ENCODE measurements at places on chromosomes 5 and 9. TPM values are rescaled to one million over a fixed set of nuclear protein-coding genes. Genes with fewer than 3 reads are reported as not detected.

- no peak overlapping the region for H3K4me3 ChIP-seq
- H3K36me3 ChIP-seq = no peaks in the 10 kb centered on the region
- H3K27me3 ChIP-seq = no peaks in the 10 kb centered on the region
- H3K4me1 ChIP-seq = no peaks in the 10 kb centered on the region
Observed at GRCh38 chr5:156148301-156148700, 178.7 kb upstream of the SGCD start.

- DNase-seq = no peak
- peaks cover 7% of the 10 kb centered on the region for H3K4me1 ChIP-seq
- no peak overlapping the region for H3K27ac ChIP-seq
- H3K27me3 ChIP-seq = peaks cover 1% of the 10 kb centered on the region
Observed at GRCh38 chr5:136062366-136063274, 33.8 kb downstream of the TGFBI start.

GRCh38 chr9:4781408-4781807 is 11.3 kb upstream of the RCL1 start:
- no peak for DNase-seq
- no peak overlapping the region for H3K4me3 ChIP-seq
- no peaks in the 10 kb centered on the region for H3K4me1 ChIP-seq
- H3K36me3 ChIP-seq = no peaks in the 10 kb centered on the region
- no peaks in the 10 kb centered on the region for H3K27me3 ChIP-seq
- H3K27ac ChIP-seq = no peak overlapping the region

DNA sequence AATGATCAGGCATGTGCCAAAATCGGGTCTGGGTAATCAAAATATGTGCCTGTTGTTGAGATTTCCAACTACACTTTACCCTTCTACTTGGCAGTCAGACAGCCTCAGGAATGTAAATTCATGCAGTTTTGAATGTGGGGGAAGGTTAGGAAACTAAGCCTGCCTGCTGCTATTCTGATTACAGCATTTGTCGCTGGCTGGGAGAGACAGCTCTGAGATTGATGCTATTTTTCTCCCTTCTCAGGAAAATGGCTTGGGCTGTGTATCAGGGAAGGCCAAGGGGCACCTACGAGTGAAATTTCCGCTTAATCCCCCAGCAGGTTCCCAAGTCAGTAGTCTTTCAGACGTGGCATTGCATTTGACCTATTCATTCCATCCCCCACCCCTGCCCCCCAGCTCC is 3.6 kb upstream of the RGS7BP start:
- peaks cover 4% of the 10 kb centered on the region for H3K4me1 ChIP-seq
- H3K27ac ChIP-seq = no peak overlapping the region
- peaks cover 7% of the 10 kb centered on the region for H3K27me3 ChIP-seq
- H3K4me3 ChIP-seq = no peak overlapping the region
- H3K36me3 ChIP-seq = no peaks in the 10 kb centered on the region

- H3K27me3 ChIP-seq = peaks cover 2% of the 10 kb centered on the region
- peaks cover 5% of the 10 kb centered on the region for H3K36me3 ChIP-seq
- H3K4me3 ChIP-seq = no peak overlapping the region
- no peak overlapping the region for H3K27ac ChIP-seq
Observed at GRCh38 chr5:148314187-148314586, 2.0 kb downstream of the SPINK7 start.

- no peaks in the 10 kb centered on the region for H3K27me3 ChIP-seq
- H3K36me3 ChIP-seq = no peaks in the 10 kb centered on the region
- H3K4me3 ChIP-seq = no peak overlapping the region
- peaks cover 9% of the 10 kb centered on the region for H3K4me1 ChIP-seq
Observed at GRCh38 chr5:17995997-17996396, 361.7 kb downstream of the TAF11L14 start.

DNA sequence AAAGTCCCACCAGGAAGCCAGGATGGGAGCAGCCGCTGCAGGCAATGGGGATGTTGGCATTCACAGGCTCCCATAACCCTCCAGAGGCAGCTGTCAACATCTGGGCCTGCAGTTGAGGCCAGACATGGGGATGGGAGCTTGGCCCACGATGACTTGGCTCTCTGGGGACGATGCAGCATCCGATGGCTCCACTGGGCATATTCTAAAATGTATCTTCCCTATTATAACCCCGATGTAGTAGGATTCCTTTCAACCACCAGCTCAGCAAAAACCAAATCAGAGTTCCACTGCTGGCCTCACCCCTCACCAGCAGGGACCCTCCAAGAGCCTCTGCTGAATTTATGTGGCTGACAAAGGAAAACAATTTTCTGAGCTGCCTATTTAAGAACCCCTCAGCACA is 7.1 kb downstream of the SPRY4 start:
- H3K36me3 ChIP-seq = no peaks in the 10 kb centered on the region
- H3K27ac ChIP-seq = peak overlapping the region; percentile 86
- H3K4me1 ChIP-seq = peaks cover 53% of the 10 kb centered on the region
- H3K4me3 ChIP-seq = no peak overlapping the region

GRCh38 chr9:12697719-12698118 is 4.5 kb downstream of the TYRP1 start:
- H3K27ac ChIP-seq = no peak overlapping the region
- H3K4me3 ChIP-seq = no peak overlapping the region
- H3K4me1 ChIP-seq = peaks cover 22% of the 10 kb centered on the region
- no peaks in the 10 kb centered on the region for H3K36me3 ChIP-seq

DNA sequence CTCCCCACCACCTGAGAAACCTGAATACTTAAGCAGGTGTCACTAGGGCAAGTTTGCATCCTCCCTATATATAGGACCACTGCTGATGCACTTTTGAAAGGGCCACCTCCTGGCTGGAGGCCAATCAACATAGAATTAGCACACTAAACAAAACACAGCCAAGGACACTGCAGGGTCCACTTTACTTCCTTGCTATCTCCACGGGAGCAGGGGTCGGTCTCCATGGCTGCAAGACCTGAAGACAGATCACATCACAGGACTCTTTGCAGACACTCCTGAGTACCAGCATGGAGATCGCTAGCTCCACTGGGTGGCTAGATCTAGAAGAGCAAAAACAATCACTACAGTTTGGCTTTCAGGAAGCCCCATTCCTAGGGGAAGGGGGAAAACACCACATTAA is 72.3 kb downstream of the C9orf153 start:
- peaks cover 3% of the 10 kb centered on the region for H3K27me3 ChIP-seq
- H3K27ac ChIP-seq = no peak overlapping the region
- no peak overlapping the region for H3K4me3 ChIP-seq
- H3K36me3 ChIP-seq = peaks cover 12% of the 10 kb centered on the region
- no peak for DNase-seq

- H3K4me1 ChIP-seq = no peaks in the 10 kb centered on the region
- peaks cover 9% of the 10 kb centered on the region for H3K27me3 ChIP-seq
- H3K36me3 ChIP-seq = no peaks in the 10 kb centered on the region
Observed at GRCh38 chr9:107707915-107708441, 218.4 kb upstream of the KLF4 start.

DNA sequence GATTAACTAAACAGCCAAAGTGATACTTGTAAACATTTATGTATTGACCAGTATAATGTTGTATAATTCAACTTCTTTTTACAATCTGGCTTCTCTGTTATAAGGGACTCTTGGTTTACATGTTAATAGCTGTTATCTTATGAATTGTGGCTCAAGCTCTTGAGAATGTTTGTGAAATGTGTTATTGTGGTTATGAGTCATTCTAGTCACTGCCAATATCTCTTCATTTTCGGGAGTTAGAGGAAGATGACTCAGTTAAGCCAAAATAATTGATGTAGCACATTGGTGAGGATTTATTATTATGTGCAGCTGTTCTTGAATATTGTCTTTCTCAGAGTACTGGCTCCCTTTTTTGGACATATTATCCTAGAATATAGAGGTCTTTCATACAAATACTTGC is 655.2 kb upstream of the RIOK2 start:
- H3K4me3 ChIP-seq = no peak overlapping the region
- H3K27me3 ChIP-seq = no peaks in the 10 kb centered on the region
- no peak overlapping the region for H3K27ac ChIP-seq
- H3K36me3 ChIP-seq = no peaks in the 10 kb centered on the region
- no peak for DNase-seq

The GZMA gene
- not detected for total RNA-seq

The NCS1 gene
- total RNA-seq = 312 TPM

The PTAR1 gene
- 49.9 TPM for total RNA-seq

Measured in glutamatergic neuron (in vitro differentiated cells).